ENCODE measurements at places on chromosomes 7 and 10.

DNA sequence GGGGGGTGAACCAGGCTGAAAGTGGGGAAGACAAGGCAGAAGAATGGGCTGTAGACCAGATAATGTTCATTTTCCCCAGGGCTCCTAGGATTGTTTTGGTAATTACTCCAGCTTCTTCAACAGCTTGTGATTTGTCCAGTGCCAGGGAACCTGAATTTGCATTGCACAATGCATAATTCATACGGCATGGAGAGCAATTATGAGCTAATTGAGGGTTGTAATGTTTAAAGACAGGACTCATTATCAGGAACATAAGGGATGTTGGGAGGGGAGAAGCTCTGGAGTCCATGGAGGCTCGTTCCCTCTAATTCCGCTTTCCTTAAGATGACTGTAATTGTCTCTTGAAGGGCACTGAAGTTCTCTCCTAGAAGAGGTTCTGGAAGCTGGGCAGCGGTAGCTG, 405.0 kb upstream of the ZMIZ1 start:
- DNase-seq, result no peak

DNA sequence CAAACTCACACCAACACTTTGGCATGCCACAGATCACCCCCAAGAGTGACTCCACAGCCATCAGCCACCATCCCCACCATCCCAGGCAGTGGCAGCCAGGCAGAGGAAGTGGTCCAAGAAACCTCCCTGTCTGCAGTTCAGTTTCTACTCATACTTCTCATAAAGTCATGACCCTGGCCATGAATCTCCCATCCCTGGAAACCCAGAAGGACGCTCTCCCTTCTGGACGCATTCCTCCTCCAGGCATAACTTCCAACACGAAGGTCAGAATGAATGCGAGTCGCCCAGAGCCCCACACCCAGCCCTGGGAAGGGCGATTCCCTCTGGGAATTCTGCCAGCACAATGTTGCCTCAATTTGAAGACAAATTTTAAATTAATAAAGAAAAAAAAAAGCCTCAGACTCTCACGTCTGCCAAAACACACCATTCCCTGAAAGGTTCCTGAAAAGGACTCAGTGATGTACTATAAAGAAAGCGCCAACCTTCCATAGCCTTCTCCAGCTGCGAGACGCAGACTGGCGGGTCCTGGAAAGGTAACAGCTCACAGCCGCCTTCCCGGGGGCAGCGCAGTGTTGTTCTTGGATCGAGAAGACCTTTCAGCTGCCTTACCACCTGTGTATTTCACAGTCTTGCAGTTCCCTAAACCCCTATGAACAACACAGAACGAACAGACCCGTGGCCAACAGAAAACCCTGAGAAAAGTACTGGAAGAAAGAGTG, 307.6 kb downstream of the FRMD4A start:
- DNase-seq, result no peak

DNA sequence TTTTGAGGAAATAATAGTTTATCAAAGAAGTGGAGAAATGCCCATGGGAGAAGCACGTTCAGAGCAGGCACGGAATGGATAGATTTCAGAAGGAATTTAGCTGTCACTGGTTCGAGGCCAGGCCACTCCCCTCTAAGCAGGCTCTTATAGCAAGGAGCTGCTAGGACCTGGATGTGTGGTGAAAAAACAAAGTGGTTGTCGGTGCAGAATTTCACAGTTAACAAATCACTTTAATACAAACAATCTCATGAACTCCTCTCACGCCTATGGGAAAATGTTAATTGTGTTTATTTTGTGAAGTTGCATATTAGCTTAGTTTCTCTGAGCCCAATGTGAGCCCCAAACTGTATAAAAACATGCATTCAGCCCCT, 176.3 kb downstream of the PKD1L1 start:
- DNase-seq, result no peak

DNA sequence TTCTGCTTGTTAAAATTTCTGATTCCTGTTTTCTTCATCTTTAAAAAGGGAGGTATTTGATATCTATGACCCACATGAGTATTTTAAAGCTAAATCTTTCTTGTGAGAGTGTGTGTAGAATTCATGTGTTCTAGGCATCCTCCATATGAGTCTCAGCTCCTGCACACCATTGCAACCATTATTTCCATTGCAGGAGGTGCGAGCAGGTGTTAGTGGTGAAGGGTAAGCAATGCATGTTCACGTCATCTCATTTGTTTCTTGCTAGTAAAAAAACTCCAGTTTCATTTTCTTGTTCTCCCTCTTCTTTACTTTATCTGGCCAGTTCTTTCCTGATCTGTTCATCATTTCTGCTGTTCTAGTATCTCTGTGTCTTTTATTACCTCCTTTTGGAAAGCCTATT, 100.5 kb downstream of the ADRA2A start:
- no peak for DNase-seq

DNA sequence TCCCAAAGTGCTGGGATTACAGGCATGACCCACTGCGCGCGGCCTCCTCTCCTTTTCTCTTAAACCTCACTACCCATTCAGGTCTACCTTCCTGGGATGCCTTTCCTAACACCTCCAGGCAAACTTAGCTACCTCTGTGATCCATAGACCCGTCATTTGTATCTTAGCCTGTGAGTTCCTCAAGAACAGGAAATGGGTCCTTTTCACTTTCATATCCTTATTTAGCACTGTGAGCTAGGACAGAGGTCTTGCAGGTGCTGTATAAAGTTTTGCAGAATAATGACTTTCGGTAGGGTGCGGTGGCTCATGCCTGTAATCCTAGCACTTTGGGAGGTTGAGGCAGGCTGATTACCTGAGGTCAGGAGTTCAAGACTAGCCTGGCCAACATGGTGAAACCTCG, 215.7 kb downstream of the RELN start:
- no peak for DNase-seq

GRCh38 chr10:52994370-52994769, 221.8 kb upstream of the MBL2 start:
- no peak for DNase-seq

DNA sequence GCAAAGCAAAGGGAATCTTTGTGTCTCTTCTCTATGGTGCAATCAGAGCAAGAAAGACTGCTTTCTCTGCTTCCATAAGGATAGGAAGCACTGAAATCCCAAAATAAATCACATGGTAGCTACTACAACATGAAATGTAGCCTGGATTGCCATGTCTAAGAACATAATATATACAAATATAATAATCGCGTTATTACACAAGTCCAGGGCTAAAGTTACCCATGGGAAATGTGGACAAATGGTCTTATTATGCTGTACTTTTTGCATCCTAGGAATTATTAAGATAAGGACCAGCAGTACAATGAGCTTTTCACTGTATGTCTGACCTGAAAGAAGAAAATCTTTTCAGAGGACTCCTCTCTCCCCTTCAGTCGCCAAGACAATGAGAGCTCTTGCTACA, 23.5 kb upstream of the PPP3CB start:
- no peak for DNase-seq

DNA sequence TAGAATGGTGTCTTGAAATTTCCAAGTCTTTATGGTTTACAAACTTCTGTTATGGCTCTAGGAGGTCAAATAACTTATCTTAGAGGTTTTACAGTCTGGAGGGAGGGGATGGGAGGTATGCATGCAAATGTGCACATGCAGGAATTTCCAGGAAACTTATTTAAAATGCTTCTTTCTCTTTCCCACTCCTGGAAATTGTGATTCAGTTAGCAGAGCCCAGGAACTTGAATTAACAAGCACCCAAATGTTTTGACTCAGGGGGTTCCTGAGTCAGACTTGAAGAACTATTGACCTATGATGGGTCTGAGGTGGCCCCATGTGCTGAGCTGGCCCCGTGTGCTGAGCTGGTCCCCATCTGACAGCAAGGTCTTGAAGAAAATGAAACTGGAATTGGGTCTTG, 669.4 kb downstream of the INHBA start:
- DNase-seq, result peak; percentile 31

GRCh38 chr7:141027043-141027442, 12.3 kb upstream of the MRPS33 start:
- no peak for DNase-seq

DNA sequence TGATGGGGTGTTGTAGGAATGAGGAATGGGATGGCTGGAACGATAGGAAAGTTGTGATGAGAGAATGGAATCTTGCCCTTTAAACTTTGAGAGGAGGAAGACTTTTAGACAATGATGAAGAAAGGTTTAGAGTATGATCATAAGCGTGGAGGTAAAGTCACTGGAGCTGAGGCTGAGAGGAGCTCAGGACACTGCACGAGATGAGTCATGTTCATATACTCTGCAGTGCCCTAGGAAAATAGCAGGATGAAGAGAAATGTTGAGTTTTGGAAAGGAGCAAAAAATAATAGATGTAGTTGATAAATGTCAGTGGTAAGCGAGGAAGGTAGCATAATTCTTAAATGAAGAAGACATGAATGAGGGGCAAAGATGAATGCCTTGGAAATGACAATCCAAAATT, 28.3 kb upstream of the CUL1 start:
- no peak for DNase-seq

GRCh38 chr10:127067542-127068194, 128.7 kb downstream of the INSYN2A start:
- no peak for DNase-seq

- no peak for DNase-seq
These were observed 36.9 kb downstream of the CYP26A1 start for GRCh38 chr10:93110472-93111146.

GRCh38 chr10:87740254-87740655, 77.8 kb downstream of the ATAD1 start:
- DNase-seq, result peak; percentile 89

DNA sequence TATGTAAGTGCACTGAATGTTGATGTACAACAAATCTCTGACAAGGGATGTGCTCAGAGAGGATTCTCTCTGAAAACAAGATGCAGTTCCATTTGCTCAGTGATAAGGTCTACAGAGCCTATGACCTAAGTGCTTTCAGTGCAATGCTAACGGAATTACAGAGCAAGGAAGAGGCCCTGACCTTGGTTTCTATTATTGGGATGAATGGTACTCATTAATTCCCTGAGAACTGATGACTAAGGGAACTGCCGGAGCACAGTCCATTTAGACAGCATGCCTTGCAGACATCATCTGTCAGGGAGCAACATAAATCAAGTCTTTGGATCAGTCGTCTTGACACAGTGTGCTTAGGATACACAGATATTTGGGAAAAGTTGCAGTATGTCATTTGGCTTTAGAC, 340.8 kb downstream of the PHTF2 start:
- DNase-seq, result peak; percentile 21

DNA sequence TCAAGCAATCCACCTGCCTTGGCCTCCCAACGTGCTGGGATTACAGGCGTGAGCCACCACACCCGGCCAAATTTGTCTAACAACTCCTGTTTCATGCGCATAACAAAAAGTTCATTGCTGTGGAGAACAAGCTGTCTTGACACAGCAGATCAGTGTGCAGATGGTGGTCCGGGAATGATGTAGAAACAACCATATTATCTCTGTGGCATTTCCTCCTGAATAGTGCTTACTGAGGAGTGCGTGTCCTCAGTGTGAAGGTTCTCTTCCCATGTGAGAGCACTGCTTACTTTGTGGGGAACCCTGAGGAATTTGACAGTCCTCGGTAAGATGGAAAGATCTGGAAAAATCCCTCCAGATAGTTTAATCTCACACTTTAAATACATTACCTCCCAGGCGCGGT, 30.3 kb upstream of the ZNF438 start:
- DNase-seq, result no peak

DNA sequence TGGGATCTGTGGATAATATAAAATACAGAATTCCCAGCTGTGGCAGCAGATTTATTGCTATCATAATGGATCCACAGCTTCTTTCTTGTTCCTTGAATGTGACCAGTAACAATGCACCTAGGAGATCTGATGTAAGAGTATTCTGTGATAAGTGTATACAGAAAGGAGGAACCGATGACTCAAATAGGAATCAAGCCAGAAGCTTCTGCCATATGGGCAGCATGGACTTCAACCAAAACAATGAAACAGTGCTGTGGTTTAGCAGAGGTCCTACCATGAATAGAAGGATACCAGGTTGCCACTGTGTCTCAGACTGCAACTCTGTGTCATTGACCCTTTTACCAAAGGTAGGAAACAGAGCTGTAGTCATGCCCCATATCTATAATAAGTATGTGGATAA, 81.8 kb downstream of the PTPRZ1 start:
- peak; percentile 62 for DNase-seq

Data from iris pigment epithelial cell (primary cell).